ENCODE measurements at places on chromosomes 13 and 19. TPM values are rescaled to one million over a fixed set of nuclear protein-coding genes. Genes with fewer than 3 reads are reported as not detected.

The ZNF728 gene
- 0.12 TPM for total RNA-seq

The STRN4 gene
- 33.6 TPM for total RNA-seq

The METTL21C gene
- not detected for total RNA-seq

- peak; percentile 89 for DNase-seq
Measured at GRCh38 chr13:29583073-29583785, 12.3 kb downstream of the SLC7A1 start.

The CRB3 gene
- total RNA-seq: not detected

The SIGLEC6 gene
- total RNA-seq: not detected

DNA sequence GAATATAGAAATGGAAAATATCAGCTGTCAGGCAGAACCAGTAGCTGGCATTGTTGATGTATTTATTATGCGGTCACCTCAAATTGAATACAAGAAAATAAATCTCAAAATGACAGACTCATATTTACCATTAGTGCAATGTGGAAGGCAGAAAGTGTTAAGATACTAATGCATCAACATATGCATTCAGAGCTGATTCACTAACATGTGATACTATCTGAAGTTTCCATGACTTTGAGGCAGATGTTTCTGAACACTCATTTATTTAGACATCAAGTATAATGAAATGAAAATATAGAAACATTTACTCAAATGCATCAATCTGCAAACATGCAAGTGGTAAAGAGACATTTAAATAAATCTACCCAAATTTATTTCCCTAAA is 474.2 kb upstream of the SLC10A2 start:
- no peak for DNase-seq

DNA sequence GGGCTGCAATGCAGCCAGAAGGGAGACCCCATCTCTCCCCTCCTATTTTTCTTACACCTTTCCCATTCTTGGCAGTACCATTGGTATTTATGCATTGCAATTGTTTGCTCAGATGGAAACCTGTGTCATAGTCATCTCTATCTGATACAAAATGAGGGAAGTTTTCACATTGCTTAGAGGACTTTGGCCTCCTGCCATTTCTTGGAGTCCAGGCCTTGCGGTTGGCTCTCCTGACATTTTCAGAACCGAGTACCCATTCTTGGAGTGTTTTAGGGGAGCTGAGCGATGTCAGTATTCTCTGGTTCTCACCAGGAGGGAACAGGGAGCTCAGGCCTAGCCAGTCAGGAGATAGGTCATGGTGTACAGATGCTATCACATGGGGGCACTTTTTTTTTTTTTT is 1.5 kb downstream of the SIN3B start:
- peak; percentile 71 for DNase-seq

- DNase-seq: peak; percentile 60
Measured at GRCh38 chr19:17332677-17333581, 1.7 kb downstream of the ANO8 start.

DNA sequence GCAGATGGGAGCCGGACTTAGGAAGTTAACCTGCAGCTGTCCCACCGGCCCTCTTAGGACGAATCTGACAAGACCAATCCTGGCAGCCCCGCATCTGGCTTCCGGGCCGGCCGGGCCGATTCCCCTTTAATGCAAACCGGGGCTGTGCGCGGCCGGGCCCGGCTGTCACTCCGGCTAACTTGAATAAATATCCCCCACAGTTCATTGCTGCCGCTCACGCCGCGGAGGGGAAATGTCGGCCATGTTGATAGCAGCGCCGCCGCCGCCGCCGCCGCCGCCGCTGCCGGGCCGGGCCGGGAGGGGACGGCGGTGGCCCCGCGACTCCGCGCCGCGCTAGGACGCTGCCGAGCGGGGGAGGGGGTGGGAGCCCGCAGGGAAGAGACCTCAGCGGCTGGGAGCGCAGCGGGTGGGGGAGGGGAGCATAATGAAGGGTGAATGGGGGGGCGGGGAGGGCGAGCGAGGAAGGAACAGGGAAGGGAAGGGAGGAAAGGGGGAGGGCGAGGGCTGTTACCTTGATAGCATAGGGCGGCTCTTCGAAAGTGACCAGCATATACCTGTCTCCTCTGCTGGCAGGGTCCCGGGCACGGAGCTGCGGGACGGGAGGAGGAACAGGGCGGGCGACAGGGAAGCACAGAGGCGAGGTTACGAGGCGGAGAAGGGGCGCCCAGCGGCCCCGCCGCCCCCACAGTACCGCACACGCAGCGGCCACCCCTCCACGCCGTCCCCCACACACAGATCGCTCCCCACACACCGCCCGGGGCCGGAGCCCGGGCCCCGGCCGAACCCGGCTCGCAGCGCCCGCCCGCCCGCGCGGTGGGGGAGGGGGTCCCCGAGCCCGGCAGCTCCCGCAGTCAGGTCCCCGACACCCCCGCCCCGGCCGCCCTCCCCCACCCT is 1.1 kb downstream of the INTS6 start:
- DNase-seq: peak; percentile 68

- DNase-seq: no peak
Measured at GRCh38 chr19:54309811-54310210, 3.2 kb downstream of the LILRA5 start.

GRCh38 chr19:45160870-45161737 is at the start of gene NKPD1:
NKPD1 (minus strand) TSS chr19:45160982; CDS start chr19:45160150, 832 bp downstream.
- DNase-seq: no peak

- DNase-seq: no peak
Measured at GRCh38 chr13:65468628-65469027, 1761.5 kb downstream of the PCDH9 start.

DNA sequence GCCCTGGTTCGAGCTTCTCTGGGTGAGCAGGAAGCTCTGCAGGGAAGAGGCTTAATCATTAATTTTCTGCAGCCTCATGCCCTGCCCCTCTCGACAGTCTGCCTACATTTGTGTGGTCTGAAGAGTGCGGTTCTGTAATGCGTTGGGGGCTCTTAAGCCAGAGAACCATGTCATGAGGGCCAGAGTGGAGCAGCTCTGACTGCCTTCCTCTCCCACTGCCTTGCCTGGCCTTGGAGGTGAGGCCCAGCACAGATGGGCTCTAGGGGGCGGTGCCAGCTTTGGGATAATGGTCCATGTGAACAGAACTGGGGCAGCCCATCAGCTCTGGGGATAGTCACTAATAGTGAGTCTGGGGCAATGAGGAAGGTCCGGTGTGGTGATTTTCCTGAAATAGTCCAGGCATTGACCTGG is 5.7 kb downstream of the FGF9 start:
- DNase-seq: no peak

DNA sequence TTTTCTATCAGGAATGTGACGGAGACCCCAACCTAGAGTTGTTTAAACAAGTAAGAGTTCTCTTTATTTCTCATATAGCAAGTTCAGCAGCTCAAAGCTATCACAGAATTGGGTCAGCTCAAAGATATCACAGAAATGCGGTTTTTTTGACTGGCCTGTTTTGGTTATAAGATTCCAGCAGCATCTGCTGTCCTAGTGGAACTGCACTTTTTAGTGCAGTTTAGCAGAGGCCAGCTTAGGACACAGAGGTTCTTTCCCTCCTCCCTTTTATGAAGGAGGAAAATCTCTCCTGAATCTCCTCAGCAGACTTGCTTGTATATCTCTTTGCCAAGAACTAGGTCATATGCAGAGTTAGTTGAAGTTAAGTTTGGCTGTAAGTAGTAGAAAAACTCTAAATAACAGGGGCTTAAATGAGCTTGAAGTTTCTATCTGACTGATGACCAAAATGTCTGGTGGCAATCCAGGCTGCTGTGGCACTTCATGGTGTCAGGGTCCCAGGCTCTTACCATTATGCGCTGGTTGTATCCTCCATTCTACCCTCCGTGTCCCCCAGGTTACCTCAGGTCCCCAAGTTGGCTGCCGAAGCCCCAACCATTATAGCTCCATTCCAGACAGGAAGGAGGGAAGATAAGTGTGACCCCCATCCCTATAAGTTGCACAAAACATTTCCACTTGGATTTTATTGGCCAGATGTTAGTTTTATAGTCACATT is 6.6 kb downstream of the PPP2R1A start:
- DNase-seq: no peak

- DNase-seq: peak; percentile 36
Measured at GRCh38 chr19:3135961-3136683, at the start of gene GNA15. GNA15 (plus strand) TSS chr19:3136033; CDS start chr19:3136451, 418 bp downstream.

The KLK14 gene
- total RNA-seq: not detected

DNA sequence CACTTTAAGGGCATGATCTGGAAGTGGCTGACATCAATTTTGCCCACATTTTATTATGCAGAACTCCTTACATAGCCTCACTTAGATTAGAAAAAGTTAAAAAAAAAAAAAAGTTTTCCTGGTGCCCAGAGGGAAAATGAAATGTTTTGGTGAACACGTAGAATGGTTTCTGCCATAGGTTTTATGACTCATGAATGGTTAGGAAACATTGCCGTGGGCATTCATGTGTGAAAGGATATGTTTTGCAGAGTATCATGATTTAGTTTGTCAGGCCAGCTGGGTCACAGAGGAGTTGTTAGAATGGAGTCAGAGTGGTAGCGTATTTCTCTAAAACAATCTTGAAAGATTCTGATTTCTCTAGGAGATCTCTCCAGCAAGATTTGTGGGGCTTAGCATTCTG is 133.8 kb downstream of the MRPL57 start:
- peak; percentile 92 for DNase-seq

The LHB gene
- 0.68 TPM for total RNA-seq

DNA sequence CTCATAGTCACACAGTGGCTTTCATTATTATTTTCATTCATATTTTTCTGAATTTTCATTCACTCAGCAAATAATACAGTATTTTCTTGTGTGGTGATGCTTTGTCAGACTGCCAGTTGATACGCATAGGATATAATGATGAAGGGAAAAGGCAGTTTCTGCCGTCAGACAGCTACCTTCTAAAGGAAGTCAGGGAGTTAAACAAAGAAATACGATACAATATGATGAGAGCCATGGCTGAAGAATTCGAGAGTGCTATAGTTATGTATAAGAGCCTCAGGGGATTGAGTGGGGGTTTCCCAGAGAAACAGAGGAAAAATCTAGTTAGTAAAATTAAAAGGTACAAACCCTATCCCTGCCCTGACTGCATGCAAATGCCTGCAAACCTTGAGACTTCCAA is 479.1 kb downstream of the OLFM4 start:
- DNase-seq: no peak

The RPS28 gene
- total RNA-seq: 246 TPM

DNA sequence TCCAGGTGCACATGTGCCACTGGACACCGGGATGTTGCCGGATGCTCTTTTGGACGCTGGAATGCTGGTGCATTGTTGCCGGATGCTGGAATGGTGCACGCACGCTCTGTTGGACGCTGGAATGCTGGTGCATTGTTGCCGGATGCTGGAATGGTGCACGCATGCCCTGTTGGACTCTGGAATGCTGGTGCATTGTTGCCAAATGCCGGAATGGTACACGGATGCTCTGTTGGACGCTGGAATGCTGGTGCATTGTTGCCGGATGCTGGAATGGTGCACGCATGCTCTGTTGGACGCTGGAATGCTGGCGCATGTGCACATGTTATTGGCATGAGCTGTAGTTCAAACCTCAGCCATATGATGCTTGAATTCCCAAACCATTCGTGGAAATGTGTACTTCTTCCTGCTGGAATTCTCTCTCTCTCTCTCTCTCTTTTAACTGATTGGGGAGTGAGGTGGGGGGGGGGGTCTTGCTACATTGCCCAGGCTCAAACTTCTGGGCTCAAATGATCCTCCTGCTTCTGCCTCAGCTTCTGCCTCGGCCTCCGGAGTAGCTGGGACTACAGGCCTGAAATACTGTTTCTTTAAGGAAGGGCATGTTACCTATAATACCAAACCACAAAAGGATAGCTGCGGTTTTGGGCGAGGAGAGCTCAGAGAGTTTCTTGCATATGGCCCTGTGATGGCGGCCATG is 1.2 kb upstream of the MCF2L start:
- DNase-seq: no peak

GRCh38 chr13:97108530-97108900 is 113.6 kb upstream of the MBNL2 start:
- DNase-seq: no peak

GRCh38 chr13:51887468-51887867 is 25.7 kb downstream of the CCDC70 start:
- DNase-seq: no peak

The CALR3 gene
- not detected for total RNA-seq

The ZSCAN1 gene
- total RNA-seq: not detected

Measured in RPMI7951 (cell line).